ENCODE measurements at places on chromosomes 12 and 14.

DNA sequence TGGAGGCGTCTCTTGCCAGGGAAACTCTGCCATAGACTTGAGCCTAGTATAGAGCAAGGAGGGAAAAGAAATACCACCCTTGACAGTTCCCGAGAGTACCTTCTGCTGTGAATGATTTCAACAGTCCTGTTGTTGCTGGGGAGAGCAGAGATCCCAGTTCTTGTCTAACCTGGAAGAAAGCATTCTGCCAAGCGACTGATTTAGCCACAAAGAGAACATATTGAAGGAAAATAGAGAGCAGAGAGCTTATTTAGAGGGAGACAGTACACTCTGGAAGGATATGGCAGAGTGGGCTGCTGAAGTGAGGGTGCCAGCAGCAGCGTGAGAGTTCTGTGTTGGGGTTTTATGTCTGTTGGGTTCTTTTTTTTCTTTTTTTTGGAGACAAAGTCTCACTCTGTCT lies 966.9 kb upstream of the TMEM132C start:
- DNase-seq, result no peak

- DNase-seq, result no peak
Observed at GRCh38 chr14:66088656-66089055, 397.5 kb upstream of the CCDC196 start.

- DNase-seq, result no peak
Observed at GRCh38 chr14:21257394-21257909, 11.8 kb downstream of the HNRNPC start.

- no peak for DNase-seq
Observed at GRCh38 chr14:32038876-32039275, 38.2 kb upstream of the ARHGAP5 start.

GRCh38 chr12:106672314-106673025 lies 89.7 kb downstream of the RFX4 start:
- DNase-seq, result no peak

- DNase-seq, result no peak
Observed at GRCh38 chr14:100557658-100558057, 29.6 kb downstream of the BEGAIN start.
